ENCODE measurements at places on chromosomes 6 and 20. TPM values are rescaled to one million over a fixed set of nuclear protein-coding genes. Genes with fewer than 3 reads are reported as not detected.

Gene SMPDL3A
- 3.6 TPM for total RNA-seq

Gene SIM1
- total RNA-seq: not detected

Gene CST2
- total RNA-seq: 1.6 TPM

Gene TREM1
- total RNA-seq: 0.14 TPM

Gene PRPH2
- total RNA-seq: not detected

Gene CGA
- 0.56 TPM for total RNA-seq

Gene NOX3
- total RNA-seq: not detected

Gene HLA-DMB
- total RNA-seq: 1.4 TPM
